T follicular helper cell (primary cell): ENCODE measurements at places on chromosomes 12 and 14.

- no peak for DNase-seq
Measured at GRCh38 chr12:121579190-121579791, 1.5 kb downstream of the KDM2B start.

GRCh38 chr14:79581912-79582576, 629.3 kb downstream of the DIO2 start:
- no peak for DNase-seq

DNA sequence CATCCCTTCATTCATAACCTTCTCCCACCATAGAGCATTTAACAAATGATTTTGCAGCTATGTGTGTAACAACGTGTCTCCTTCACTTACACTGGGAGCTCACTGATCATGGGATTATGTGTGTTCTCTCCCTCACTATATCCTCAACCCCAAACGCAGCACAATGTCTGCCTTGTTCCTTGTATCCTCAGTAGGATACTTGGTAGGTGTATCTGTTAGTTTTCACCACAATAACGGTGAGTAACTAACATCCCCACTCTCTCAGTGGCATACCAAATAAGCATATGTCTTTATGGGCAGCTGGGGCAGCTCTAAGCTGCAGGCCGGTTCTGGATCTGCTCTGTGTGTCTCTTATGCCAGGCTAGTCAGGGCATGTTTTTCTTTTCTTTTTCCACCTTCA, 166.7 kb upstream of the PWP1 start:
- DNase-seq = no peak

GRCh38 chr12:14284184-14284722, 81.2 kb upstream of the ATF7IP start:
- no peak for DNase-seq

GRCh38 chr12:26297396-26298070, 102.2 kb downstream of the SSPN start:
- no peak for DNase-seq

DNA sequence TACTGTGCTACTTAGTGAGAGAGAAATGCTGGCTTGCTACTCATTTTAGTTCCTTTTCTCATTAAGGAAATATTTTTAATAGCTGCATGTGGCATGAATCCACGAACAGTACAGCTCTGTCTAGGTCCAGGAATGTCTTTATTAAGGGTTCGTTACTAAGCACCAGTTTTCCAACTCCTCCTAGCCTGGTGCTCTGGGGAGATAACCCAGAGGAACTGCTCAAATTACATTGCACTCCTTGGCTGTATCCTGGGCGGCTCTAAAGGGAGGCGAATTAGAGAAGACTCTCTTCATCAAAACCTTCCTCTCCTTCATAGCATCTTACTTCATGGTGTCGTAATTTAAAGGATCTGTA, 101.3 kb downstream of the PPM1A start:
- no peak for DNase-seq

GRCh38 chr14:20184181-20184580, 6.5 kb upstream of the OR11G2 start:
- no peak for DNase-seq

GRCh38 chr12:106625976-106626375, 43.2 kb downstream of the RFX4 start:
- DNase-seq = no peak

DNA sequence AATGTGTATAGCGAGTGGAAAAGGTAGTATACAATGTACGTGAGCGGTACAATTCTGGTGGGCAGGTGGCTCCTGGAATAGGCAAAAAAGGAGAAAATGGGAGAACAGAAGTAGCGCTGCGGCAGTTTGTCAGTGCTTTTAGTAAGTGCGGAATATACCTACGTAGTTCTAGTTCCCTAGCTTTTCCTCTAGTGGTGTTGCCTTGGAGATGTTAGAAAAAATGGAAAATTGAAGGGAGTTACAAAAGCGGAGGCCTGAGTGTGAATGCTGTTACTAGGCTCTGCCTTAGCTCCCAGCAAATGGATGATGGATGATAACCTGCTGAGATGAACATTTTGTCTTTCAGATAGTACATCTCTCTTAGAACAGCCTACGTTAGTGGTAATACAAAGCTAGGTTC, 1.1 kb downstream of the TTC8 start:
- no peak for DNase-seq

GRCh38 chr14:28783664-28784063, 17.1 kb downstream of the FOXG1 start:
- DNase-seq = no peak

DNA sequence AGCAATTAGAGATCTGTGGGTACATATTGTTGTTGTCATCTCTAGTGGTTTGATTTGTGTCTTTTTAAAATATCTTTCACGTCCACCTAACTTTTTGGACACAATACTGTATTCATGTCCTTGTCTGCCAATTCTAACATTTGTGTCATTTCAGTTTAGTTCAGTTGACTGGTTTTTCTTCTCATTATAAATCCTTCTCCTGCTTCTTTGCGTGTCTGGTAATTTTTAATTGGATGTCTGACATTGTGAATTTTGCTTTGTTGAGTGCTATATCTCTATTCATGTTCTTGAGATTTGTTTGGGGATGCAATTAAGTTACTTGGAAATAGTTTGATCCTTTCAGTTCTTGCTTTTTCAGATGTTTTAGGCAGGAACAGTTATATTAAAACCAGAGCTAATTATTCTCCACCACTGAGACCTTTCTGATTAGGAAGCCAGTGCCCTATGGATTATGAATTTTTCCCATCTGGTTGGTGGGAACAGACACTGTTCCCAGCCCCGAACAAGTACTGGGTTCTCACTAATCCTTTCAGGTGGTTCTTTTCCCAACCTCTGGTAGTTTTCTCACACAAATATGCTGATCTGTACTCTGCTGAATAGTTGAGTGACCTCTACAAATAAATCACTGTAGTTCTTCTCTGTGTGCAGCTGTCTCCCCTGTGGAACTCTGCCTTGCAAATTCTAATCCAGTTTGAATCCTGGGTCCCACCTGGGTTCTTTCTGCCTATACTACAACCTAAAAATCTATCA, 91.1 kb upstream of the DYNC1H1 start:
- no peak for DNase-seq

GRCh38 chr14:69873877-69874780, 5.1 kb upstream of the SMOC1 start:
- no peak for DNase-seq

- no peak for DNase-seq
Measured at GRCh38 chr12:121957861-121958515, 39.6 kb downstream of the CFAP251 start.

DNA sequence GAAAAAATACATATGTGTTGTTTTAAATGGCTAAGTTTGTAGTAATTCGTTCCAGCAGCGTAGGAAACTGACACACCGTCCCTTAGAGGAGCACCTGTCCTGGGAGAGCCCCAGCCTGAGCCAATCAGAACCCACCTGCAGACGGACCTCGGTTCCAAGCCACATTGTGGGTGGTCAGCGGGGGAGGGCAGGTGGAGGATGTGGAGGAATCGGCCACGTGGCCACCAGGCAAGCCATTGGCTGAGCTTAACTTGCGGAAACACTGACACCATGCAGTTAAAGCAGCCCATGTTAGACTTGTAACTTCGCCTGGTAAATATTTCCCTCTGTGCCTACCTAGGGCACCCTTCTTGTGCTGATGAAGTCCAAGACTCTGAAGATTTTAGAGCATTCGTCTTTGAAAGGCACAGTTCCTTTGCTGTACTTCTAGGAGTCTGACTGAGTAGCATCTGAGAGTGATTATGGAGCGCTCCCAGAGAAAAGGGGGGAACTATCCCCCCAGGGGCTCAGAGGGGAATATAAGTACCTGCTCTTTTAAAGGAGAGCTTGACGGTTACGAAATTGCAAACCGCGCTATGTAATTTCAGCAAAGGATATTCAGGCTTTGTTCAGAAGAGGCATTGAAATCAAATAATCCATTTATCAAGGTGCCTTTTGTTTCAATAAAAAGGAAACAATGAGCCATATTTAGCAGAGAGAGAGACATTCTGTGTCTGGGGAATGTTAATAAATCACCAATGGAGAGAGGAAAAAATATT, 135.7 kb downstream of the TMEM132C start:
- DNase-seq = no peak
